ENCODE measurements at places on chromosomes 6 and 20. TPM values are rescaled to one million over a fixed set of nuclear protein-coding genes. Genes with fewer than 3 reads are reported as not detected.

GRCh38 chr20:1894471-1894950 is 696 bp upstream of the SIRPA start:
- H3K27ac ChIP-seq: no peak overlapping the region
- no peak overlapping the region for H3K4me3 ChIP-seq
- peaks cover 2% of the 10 kb centered on the region for H3K4me1 ChIP-seq
- no peak for DNase-seq

DNA sequence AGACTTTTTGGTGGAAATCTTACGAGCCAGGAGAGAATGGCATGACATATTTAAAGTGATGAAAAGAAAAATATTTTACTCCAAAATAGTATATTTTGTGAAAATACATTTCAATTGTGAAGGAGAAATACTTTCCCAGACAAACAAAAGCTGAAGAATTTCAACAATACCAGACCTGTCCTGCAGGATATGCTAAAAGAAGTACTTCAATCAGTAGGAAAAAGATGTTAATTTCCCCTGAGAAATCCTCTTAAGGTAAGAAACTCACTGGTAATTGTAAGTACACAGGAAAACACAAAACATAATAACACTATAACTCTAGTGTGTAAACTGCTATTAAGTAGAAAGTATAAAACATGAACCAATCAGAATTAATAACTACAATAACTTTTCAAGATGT is 341.8 kb upstream of the GJE1 start:
- H3K36me3 ChIP-seq: no peaks in the 10 kb centered on the region
- no peaks in the 10 kb centered on the region for H3K27me3 ChIP-seq
- H3K4me1 ChIP-seq: no peaks in the 10 kb centered on the region
- no peak overlapping the region for H3K4me3 ChIP-seq

- peak overlapping the region; percentile 78 for H3K27ac ChIP-seq
- no peak for DNase-seq
- H3K27me3 ChIP-seq: peaks cover 15% of the 10 kb centered on the region
- peak overlapping the region; percentile 87 for H3K4me3 ChIP-seq
- H3K4me1 ChIP-seq: peaks cover 66% of the 10 kb centered on the region
These were observed 1.0 kb downstream of the FKBP1A start for GRCh38 chr20:1391640-1392442.

DNA sequence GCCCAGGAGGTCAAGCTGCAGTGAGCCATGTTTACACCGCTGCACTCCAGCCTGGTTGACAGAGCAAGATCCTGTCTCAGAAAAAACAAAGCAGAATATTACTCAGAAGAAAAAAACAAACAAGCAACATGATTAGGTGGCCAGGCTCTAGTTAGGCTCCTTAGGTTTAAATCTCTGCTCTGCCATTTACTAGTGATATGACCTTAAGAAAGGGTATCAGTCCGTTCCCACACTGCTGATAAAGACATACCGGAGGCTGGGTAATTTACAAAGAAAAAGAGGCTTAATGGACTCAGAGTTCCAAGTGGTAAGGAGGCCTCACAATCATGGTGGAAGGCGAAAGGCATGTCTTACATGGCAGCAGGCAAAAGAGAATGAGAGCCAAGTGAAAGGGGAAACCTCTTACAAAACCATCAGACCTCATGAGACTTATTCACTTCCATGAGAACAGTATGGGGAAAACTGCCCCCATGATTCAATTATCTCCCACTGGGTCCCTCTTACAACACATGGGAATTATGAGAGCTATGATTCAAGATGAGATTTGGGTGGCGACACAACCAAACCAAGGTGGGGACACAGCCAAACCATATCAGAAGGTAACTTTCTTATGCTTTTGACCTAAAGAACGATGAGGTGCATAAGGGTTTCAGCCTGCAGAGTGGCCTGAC is 2.4 kb upstream of the LTV1 start:
- H3K4me3 ChIP-seq: no peak overlapping the region
- no peak overlapping the region for H3K27ac ChIP-seq
- DNase-seq: no peak
- H3K36me3 ChIP-seq: peaks cover 11% of the 10 kb centered on the region
- peaks cover 16% of the 10 kb centered on the region for H3K4me1 ChIP-seq

DNA sequence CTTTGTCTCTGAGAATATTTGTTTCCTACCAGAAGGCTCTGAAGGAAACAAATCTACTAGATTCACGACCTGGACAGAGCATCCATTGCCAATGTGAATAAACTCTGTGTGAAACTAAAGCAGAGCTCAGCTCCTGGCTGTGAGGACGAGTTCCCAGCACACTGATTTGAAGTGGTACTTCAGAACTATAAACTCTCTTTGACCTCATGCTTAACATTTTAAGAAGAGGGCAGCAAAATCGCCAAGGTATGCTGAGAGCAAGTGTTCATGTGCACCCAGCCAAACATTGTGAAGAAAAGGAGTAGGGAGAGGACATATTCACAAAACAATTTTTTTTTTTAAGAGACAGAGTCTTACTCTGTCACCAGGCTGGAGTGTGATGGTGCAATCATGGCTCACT is 33.7 kb upstream of the ZNF133 start:
- no peaks in the 10 kb centered on the region for H3K36me3 ChIP-seq
- no peaks in the 10 kb centered on the region for H3K27me3 ChIP-seq
- H3K27ac ChIP-seq: no peak overlapping the region
- no peak for DNase-seq

The TSPYL4 gene
- total RNA-seq: 17.0 TPM

- peak overlapping the region; percentile 70 for H3K27ac ChIP-seq
- peak overlapping the region; percentile 36 for H3K4me3 ChIP-seq
- DNase-seq: no peak
- H3K27me3 ChIP-seq: no peaks in the 10 kb centered on the region
These were observed 3.3 kb downstream of the PSMB9 start for GRCh38 chr6:32857156-32857891.

- H3K4me1 ChIP-seq: peaks cover 46% of the 10 kb centered on the region
- peak overlapping the region; percentile 85 for H3K27ac ChIP-seq
- no peak for DNase-seq
- peaks cover 4% of the 10 kb centered on the region for H3K27me3 ChIP-seq
These were observed 30.1 kb downstream of the SF3B5 start for GRCh38 chr6:144065213-144065660.

DNA sequence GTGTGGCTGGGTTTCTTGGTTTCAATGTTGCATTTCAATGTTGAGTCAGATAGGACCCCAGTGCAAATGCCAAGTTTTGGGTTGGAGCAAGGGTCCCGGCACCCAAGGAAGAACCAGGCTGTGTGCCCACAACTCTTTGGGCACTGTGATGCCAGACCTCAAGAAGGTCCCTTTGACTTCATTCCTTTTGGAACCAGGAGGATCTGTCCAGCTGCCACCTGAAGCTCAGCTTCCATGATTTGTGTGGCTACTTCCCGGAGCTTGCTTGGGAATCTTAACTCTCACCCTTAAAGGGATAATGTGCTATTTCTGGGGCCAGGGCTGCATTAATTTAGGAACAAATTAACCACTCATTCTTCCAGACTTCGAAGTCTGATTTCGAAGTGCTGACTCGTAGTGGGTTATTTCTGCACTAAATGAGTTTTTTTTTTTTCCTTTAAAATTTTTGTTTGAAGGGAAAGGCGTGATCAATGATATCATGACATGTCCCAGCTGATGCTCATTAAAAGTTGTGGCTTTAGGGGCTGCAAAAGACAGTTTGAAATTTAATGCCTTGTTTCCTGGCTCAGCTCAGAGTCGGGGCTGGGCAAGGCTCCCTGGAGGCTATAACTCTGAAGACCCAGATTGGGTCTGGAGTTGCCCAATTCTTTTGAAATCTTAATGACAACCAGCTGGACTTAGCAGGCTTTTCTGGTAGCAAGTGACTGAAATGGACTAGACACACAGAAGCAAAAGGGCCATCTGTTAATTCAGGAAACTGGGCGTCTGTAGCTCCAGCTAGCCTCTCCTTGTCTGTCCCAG is 24.0 kb upstream of the PHACTR3 start:
- peaks cover 33% of the 10 kb centered on the region for H3K27me3 ChIP-seq
- H3K4me3 ChIP-seq: no peak overlapping the region
- peaks cover 3% of the 10 kb centered on the region for H3K4me1 ChIP-seq

DNA sequence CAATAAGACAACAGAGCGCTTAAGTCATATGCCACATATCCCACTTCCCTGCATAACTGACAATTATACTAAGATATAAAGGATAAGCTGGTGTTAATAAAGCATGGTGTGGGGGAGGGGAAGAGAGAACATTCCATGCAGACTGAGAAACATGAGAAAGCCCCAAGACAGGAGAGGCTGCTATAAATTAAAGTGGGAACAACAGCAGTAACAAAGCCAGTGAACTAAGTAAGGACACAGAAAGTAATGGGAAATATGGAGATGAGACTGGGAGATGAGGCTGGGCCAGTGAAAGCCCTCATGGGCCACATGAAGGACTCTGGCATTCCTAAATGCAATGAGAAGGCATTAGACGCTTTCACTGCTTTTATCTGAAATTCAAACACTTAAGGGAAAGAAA is 41.3 kb downstream of the SESN1 start:
- DNase-seq: no peak
- no peaks in the 10 kb centered on the region for H3K27me3 ChIP-seq
- H3K4me3 ChIP-seq: no peak overlapping the region
